ENCODE measurements at places on chromosomes 13 and 19. TPM values are rescaled to one million over a fixed set of nuclear protein-coding genes. Genes with fewer than 3 reads are reported as not detected.

Gene RGL3
- total RNA-seq = 56.0 TPM

Gene CD177
- total RNA-seq = 0.52 TPM

Gene KLK14
- not detected for total RNA-seq

Gene MAP4K1
- total RNA-seq = 2.0 TPM

Gene GRK1
- total RNA-seq = not detected

Gene EXOC3L2
- 6.9 TPM for total RNA-seq

Gene PPP2R1A
- total RNA-seq = 119 TPM

Gene SIGLEC12
- not detected for total RNA-seq

Gene SIGLEC14
- total RNA-seq = not detected

Gene ZNF234
- 4.9 TPM for total RNA-seq

Gene CCDC122
- 6.2 TPM for total RNA-seq

Gene ZNF814
- 6.5 TPM for total RNA-seq

DNA sequence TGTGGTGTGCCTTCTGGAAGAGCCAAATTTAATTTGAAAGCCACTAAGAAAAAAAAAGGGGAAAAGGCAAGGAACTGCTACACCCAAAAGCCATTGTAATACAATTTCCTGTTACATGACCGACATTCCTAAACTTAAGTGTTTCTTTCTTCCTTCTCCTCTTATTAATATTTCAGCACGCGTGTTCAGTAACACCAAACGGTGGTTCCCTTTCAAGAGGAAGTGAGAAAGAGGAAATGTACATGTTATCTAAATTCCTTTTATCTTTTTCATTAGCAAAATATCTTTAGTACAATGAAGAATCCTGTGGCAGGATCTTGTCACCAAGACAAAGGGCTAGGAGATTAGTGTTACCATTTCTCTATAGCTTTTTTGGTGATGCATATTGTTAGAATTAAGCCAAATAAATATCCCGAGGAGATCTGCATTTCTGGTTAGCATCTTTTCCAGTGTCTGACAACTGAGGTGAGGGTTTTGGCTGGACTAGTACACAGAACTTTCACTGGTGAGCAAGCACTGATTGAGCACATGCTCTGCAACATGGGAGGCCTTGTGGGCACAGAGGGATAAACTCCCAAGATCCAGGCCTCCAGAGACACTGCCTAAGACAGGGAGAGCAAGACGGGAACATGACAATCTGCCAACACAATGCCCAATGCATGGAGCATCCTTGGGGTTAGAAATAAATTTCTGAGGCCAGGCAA, 22.1 kb downstream of the LATS2 start:
- DNase-seq = no peak
- peaks cover 37% of the 10 kb centered on the region for H3K4me1 ChIP-seq
- peak overlapping the region; percentile 68 for H3K27ac ChIP-seq
- no peaks in the 10 kb centered on the region for H3K36me3 ChIP-seq

- no peaks in the 10 kb centered on the region for H3K36me3 ChIP-seq
- no peak for DNase-seq
- H3K27me3 ChIP-seq = no peaks in the 10 kb centered on the region
- peaks cover 13% of the 10 kb centered on the region for H3K4me1 ChIP-seq
- H3K27ac ChIP-seq = peak overlapping the region; percentile 95
- no peak overlapping the region for H3K4me3 ChIP-seq
These were observed 33.6 kb downstream of the GJA3 start for GRCh38 chr13:20127262-20127561.

GRCh38 chr13:21685485-21686064, 14.7 kb downstream of the FGF9 start:
- no peak for DNase-seq
- no peaks in the 10 kb centered on the region for H3K27me3 ChIP-seq
- no peaks in the 10 kb centered on the region for H3K36me3 ChIP-seq
- H3K4me3 ChIP-seq = no peak overlapping the region
- H3K4me1 ChIP-seq = no peaks in the 10 kb centered on the region

GRCh38 chr19:49636233-49636932, 3.6 kb downstream of the RRAS start:
- H3K4me1 ChIP-seq = peaks cover 35% of the 10 kb centered on the region
- H3K4me3 ChIP-seq = no peak overlapping the region
- DNase-seq = no peak
- no peaks in the 10 kb centered on the region for H3K27me3 ChIP-seq
- H3K27ac ChIP-seq = no peak overlapping the region

DNA sequence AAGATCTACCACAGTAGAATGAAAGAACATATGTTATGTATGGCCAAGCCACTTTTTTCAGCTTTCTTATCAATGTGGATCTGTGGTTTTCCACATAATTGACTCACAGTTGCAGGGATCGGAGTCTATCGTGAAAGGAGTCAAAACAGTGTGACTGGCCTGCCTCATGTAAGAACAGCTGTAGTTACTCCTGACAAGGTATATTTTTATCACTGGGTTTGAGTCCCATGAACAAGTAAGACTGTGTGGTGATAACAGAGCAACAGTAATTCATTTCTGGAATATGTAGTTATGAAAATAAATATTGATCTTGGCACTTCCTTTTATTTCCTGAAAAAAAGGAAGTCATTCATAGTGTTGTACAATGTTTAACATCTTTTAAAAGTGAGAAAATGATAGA, 416.6 kb downstream of the KLF12 start:
- peak; percentile 12 for DNase-seq
- no peak overlapping the region for H3K4me3 ChIP-seq
- no peaks in the 10 kb centered on the region for H3K27me3 ChIP-seq

GRCh38 chr19:8004723-8005513, 523 bp downstream of the ELAVL1 start:
- DNase-seq = peak; percentile 25
- peaks cover 44% of the 10 kb centered on the region for H3K4me1 ChIP-seq
- H3K36me3 ChIP-seq = no peaks in the 10 kb centered on the region
- H3K4me3 ChIP-seq = peak overlapping the region; percentile 47
- no peaks in the 10 kb centered on the region for H3K27me3 ChIP-seq
- peak overlapping the region; percentile 58 for H3K27ac ChIP-seq

GRCh38 chr19:13951799-13952153, 533 bp upstream of the DCAF15 start:
- H3K27ac ChIP-seq = no peak overlapping the region
- no peak for DNase-seq
- H3K4me3 ChIP-seq = no peak overlapping the region
- H3K36me3 ChIP-seq = peaks cover 6% of the 10 kb centered on the region
- H3K4me1 ChIP-seq = peaks cover 11% of the 10 kb centered on the region
- no peaks in the 10 kb centered on the region for H3K27me3 ChIP-seq

DNA sequence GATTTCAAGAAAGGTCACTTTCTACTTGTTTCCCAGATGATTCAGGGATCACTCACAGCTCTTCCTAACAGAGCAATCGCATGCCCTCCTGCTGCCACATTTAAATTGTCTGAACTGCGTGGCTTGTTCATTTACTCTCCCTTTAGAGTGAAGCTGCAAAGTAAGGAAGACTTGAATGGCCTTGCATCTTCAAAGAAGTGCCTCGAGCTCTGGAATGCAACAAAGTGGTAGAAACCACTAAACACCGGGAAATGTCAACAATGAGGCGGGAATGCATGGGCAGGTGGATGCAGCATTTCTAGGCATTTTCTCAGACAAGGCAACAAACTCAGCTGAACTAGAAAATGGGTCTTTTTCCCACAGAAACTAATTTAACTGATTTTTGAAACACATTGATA, 10.3 kb upstream of the DACH1 start:
- no peaks in the 10 kb centered on the region for H3K36me3 ChIP-seq
- H3K27me3 ChIP-seq = no peaks in the 10 kb centered on the region
- no peak overlapping the region for H3K4me3 ChIP-seq

DNA sequence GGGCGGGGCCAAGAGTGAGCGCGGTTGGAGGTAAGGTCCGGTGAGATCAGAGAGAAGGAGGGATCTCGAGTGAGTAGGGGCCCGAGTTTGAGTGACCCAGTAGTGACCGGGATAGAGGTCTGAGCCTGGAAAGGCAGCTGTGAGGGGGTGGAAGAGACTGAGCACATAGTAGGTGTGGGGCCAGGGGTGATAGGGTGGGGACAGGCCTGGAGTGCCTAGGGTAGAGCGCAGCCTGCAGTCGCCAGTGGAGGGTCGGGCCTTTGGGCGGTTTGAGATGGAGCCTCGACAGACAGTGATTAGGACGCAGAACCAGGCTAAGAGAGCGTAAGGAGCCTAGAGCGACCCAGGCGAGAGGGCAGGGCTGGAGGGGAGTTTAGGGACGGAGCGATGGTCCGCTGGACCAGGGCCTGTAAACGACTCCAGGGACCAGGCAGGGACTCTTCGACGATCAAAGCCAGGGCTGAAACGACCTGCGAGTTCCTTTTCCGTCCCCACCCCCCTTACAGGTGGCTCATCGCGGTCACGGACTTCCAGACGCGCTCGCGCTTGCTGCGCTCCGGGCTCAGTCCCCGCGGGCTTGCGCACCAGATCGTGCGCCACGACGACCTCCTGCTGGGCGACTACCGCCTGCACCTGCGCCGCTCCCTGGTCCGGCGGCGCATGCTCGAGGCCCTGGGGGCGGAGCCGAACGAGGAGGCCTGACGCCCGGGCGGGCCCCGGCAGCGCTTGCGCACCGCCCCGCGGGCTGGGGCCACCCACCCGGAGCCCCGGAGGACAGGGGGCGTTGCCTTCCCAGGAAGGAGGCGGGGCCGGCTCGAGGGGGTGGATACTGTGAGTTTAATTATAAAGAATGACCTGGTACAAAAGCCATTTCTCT, 9.4 kb downstream of the C19orf81 start:
- no peaks in the 10 kb centered on the region for H3K36me3 ChIP-seq
- H3K27ac ChIP-seq = peak overlapping the region; percentile 62
- peak; percentile 73 for DNase-seq
- peaks cover 13% of the 10 kb centered on the region for H3K4me1 ChIP-seq
- no peak overlapping the region for H3K4me3 ChIP-seq

DNA sequence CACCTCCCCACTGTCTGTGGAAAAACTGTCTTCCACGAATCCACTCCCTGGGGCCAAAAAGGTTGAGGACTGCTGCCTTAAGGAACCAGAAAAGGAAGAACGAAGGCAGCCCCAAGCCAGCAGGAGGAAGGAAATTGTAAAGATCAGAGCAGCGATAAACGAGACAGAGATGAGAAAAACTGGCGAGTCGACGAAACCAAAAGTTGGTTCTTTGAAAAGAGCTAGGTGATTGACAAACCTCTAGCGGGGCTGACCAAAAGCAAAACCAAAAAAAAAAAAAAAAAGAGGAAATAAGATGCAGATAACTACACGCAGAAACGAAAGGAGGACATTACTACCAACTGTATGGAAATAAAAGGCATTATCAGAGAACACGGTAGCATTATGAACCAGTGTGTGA, 76.9 kb downstream of the GADD45B start:
- no peak for DNase-seq
- H3K27ac ChIP-seq = peak overlapping the region; percentile 63
- H3K4me1 ChIP-seq = no peaks in the 10 kb centered on the region
- no peak overlapping the region for H3K4me3 ChIP-seq
- H3K27me3 ChIP-seq = no peaks in the 10 kb centered on the region
- no peaks in the 10 kb centered on the region for H3K36me3 ChIP-seq

- DNase-seq = no peak
- H3K4me3 ChIP-seq = no peak overlapping the region
- no peak overlapping the region for H3K27ac ChIP-seq
These were observed 467.9 kb downstream of the SLITRK1 start for GRCh38 chr13:83414393-83414792.

DNA sequence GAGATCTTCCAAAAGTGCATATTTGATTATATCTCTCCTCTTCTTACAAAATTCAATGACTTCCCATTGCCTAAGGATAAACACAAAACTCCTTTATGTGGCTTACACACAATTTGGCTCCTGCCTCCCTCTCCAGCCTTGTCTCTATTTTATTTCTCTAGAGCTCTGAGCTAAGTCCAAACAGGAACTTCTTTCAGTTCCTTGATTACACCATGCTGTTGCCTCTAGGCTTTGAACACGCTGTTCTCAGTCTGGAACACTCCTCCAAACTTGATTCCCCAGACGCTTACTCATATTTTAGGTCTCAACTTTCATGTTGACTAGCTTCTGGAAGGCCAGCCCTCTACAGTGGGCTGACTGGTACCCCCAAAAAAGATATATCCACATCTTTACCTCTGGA, 258.5 kb downstream of the COG6 start:
- no peak overlapping the region for H3K4me3 ChIP-seq
- no peaks in the 10 kb centered on the region for H3K36me3 ChIP-seq
- H3K27me3 ChIP-seq = no peaks in the 10 kb centered on the region
- no peak overlapping the region for H3K27ac ChIP-seq

DNA sequence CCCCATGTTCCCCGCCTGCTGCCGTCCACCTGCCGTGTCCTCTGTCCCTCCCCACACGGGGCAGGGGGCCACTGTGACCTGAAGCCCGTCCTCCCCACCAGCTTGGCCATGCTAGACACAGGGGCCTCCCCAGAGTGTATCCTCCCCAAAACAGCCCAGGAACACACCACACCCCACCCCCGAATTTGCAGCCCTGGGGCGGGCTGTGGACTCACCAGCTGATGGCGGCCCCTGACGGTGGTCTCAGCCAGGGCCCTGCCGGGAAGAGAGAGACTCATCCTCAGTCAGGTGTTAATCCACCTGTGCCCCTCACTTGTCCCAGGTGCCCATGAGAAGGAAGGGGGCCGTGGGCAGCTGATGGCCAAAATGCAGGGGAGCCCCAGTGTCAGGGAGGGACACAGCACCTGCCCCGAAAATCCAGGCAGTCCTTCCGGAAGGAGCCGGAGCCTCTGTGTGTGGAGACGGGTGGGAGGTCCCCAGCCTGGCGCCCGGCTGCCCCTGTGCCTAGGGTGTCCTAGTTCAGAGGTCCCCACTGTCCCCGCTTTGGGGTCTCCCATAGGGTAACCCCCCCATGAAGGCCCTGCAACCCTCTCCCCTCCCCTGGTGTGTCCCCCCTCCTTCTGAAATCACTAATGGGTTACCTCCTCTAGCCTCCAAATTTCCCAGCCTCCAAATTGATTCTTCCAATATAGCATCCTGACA, 39.3 kb upstream of the TCF3 start:
- H3K27me3 ChIP-seq = peaks cover 8% of the 10 kb centered on the region
- no peaks in the 10 kb centered on the region for H3K4me1 ChIP-seq
- no peak overlapping the region for H3K4me3 ChIP-seq

DNA sequence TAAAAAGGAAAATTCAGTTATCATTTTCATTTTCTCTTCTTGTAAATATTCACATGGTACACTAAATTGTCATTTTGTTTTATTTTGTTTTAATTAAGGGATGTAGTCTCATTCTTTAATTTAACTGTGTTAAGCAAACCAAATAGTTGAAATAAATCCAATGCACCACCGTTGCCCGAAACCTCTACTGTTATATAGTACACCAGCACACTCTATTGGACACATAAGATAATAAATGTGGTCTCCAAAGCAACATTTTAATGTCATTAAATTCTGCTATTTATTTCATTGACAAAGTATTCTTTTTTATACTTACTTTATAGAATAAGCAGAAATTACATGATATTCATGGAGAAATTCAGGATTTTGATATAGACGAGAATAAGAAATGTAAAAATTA, 156.4 kb upstream of the FREM2 start:
- H3K4me1 ChIP-seq = no peaks in the 10 kb centered on the region
- H3K4me3 ChIP-seq = no peak overlapping the region
- no peak overlapping the region for H3K27ac ChIP-seq
- H3K36me3 ChIP-seq = no peaks in the 10 kb centered on the region
- DNase-seq = peak; percentile 7

GRCh38 chr19:49145573-49146407, 9.4 kb downstream of the HRC start:
- H3K36me3 ChIP-seq = no peaks in the 10 kb centered on the region
- H3K4me1 ChIP-seq = peaks cover 44% of the 10 kb centered on the region
- H3K27me3 ChIP-seq = no peaks in the 10 kb centered on the region
- no peak overlapping the region for H3K4me3 ChIP-seq
- H3K27ac ChIP-seq = no peak overlapping the region
- peak; percentile 74 for DNase-seq

Data from body of pancreas (tissue), 4 donors.